HCT116 (cell line): ENCODE measurements at places on chromosomes 4 and X. TPM values are rescaled to one million over a fixed set of nuclear protein-coding genes. Genes with fewer than 3 reads are reported as not detected.

The SFRP2 gene
- 0.22 TPM for total RNA-seq

GRCh38 chrX:49710744-49711319, 15.0 kb upstream of the PAGE1 start:
- no peak for DNase-seq

GRCh38 chr4:8032381-8032780, 92.7 kb upstream of the AFAP1 start:
- no peak for DNase-seq

DNA sequence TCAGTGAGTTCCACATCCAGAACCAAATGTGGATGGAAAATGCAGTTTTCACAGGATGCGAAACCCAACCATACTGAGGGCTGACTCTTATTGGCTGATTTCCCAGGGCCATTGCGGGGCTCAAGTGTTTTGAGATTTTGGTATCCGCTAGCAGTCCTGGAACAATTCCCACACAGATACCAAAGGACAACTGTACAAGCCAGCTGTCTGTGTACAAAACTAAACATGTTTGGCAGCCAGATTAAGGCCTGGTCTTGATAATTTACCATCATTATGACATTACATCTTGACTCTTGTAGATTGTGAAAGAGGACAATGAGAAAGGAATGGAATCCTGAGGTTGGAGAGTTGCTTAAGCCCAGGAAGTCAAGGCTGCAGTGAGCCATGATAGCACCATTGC, 121.9 kb downstream of the DKK2 start:
- no peak for DNase-seq

- no peak for DNase-seq
These were observed 522.5 kb downstream of the IQCM start for GRCh38 chr4:149293046-149293649.

DNA sequence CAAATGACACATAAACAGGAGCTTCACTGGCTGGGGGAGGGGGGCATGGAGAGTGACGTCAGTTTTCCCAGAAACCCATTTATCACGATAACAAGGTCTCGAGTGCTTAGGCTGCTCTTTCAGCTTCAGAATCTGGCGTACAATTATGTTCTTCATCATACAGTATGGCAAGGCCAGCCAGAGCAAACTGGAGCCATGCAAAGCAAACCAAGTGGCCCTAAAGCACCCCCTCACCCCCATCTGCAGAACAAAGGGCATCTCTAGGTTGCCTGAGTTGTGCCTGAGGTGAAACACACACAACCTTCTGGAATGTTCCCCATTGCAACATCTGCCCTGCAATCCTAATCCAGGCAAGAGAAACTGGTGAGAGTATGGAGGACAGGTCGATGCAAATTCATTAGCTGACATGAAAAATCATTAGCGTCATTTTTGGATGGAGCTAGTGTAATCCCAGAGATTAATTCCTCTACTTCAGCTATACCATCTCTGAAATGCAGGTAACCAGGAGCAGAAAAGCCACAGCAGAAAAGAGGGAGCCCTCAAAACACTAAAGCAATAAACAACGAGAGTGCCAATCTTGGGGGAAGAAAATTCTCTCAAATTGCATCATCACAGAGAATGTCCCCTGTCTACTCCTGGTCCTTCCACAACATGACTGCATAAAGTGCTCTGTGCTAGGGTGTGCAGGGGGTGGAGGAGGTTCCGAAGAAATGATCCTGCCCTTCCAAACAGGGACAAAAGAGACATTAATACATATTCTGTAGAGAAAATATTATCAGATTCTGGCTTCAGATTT, 1.8 kb downstream of the SEPTIN6 start:
- DNase-seq = no peak

DNA sequence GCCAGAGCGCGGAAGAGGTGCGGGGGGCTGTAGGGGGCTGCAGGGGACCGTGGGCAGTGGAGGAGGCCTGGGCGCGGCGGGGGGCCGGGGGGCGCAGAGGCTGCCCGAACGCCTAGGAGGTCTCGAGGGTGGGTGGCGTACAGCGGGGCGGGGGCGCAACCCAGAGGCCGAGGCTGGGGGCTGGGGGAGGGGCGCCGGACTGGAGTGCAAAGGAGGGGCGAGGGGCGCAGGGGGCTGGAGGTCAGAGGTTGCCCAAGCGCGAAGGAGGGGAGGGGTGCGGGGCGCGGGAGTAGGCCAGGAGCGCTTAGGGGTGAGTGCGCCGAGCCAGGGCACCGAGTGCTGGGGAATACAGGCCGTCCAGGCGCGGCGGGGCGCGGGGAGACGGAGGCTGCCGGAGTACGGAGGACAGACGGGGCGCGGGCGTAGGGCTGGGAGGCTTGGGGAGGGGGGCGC, 255 bp downstream of the GYG2 start:
- no peak for DNase-seq

DNA sequence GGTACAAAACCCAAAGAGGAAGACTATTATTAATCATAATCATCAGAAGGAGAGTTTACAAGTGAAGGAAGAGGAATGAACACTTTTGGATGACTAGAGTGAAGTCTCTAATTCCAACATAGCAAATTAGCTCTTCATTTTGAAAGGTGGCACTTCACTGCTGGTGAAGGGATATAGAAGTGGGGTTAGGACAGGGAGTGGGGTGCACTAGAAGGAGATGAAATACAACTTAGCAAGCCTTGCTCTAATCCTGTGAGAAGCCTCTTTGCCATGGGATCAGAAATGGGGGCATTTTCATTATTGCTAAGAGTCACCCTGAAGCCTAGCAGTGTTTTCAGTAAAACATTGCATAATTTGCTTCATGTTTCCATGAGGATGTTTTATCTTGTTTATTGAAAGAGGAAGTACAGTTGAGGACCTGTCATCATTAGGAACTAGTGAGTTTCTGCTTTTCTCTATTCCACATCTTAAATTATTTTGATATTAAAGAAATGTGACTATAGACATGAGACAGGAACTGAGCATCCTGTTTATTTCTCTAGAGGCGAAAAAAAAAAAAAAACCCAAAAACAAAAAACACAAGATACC, 9.3 kb upstream of the GRPR start:
- DNase-seq = no peak

- DNase-seq = no peak
These were observed 145.6 kb upstream of the DCAF8L1 start for GRCh38 chrX:28126886-28127285.

DNA sequence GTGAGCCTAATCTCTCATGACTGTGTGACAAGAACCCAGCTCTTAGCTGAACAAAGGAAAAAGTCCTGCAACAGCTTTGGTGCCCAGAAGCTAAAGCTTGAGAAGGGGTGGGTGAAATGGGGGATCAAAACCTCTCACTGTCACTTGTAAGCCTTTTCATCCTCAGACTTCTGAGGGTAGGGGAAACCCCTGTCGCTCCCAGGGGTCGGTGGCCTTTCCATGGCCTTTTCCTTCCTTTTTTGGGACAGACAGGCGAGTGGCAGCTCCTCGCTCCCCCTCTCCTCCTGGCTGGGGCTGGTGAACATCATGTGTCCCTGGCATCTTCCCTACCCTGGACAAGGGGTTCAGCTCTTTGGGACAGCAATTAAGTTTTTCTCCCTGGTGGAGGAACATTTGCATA, 78.2 kb downstream of the FAM47A start:
- DNase-seq = no peak

DNA sequence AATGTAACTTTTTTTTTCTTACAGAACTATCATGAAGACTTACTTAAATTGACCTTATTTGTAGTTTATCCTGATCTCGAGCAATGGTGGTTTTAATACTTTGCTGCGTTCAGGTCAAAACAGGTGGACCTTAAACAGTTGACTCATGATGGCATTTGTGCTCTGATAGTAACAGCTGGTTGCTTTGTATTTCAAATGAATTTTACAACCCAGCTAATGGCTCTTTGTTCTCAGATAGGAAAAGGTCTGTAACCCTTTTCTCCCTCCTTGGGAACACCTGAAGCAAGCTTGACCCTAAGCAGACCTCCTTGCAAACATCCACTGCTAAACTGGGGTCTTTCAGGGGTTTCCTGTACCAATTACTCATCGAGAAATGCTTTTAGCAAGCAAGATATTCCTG, 79.2 kb downstream of the F11 start:
- DNase-seq = no peak

GRCh38 chrX:7090641-7091040, 56.9 kb upstream of the STS start:
- no peak for DNase-seq
